Tibial nerve (tissue), 4 donors: ENCODE measurements at places on chromosomes 1 and 21. TPM values are rescaled to one million over a fixed set of nuclear protein-coding genes. Genes with fewer than 3 reads are reported as not detected.
A peak's percentile ranks its signal among the peaks of the same experiment; 100 is the strongest.

Gene PITHD1
- 64.2 TPM for total RNA-seq

Gene SERPINC1
- not detected for total RNA-seq

GRCh38 chr1:55503663-55504305 lies 288.6 kb upstream of the USP24 start:
- DNase-seq, result no peak

DNA sequence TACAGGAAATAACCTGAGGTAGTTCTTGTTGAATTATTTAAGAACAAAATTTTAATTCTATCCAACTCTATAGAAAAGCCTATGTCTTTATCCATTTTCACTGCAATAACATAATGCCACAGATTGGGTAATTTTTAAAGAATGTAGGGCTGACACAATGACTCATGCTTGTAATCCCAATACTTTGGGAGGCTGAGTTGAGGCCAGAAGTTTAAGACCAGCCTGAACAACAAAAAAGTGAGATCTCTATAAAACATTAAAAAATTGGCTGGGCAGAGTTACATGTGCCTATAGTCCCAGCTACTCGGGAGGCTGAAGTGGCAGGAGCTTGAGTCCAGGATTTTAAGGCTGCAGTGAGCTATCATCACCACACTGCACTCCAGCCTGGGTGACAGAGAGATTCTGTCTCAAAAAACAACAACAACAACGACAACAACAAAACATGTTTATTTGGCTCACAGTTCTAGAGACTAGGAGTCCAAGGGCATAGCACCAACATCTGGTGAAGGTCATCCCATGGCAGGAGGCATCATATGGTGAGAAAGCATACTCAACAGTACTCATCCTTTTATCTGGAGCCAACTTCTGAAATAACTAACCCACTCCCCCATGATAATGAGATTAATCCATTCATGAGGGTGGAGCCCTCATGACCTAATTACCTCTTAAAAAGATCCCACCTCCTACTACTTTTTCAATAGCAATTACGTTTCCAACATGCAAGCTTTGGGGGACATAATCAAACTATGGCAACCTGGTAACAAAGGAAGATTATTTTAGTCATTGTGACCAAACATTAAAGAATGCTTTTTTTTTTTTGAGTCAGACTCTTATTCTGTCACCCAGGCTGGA lies 59.6 kb downstream of the ABL2 start:
- DNase-seq, result no peak

DNA sequence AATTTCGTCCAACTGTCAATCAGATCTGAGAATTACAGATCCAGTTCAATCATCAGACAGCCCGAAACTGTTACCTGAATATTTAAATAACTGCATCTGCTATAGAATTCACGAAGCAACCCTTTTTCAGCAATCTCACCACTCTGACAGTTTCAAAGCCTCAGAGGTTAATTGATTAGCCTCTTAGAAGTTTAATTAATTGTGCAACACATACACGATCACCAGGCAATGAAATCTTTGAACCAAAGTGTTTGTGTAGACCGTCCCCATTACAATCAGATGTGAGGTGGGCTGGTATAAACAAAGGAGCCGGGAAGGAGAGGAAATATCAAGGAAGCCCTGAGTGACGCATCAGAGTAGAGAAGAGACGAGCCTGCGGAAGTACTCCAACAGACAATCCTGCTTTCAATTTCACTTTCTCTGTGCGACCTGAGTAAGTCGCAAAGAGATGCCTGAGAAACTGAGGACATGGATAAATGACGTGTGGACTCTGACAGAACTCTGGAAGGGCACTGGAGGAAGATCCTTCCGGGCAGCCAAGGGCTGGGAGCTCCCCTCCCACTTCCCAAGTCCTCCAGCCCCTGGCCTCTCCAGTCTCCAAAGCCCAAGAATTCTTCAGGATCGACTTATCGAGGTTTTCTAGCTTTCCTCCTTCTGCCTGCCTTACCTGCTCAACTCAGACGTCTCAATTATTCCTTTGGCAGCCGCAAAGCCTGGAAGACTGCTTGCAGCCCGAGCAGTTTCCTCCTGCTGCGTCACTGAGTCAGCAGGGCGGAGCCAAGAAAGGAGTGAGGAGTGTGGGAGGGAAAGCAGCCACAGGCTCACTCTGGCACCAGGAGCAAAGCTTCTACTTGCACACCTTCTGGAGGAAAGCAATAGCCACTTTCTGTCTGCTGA lies at the start of gene RNASEL:
RNASEL (minus strand) TSS at position 757 of the 897 bp plus-strand sequence. CDS start 2,450 bp downstream, outside the sequence.
- DNase-seq, result peak; percentile 60
